ENCODE measurements at places on chromosomes 7 and 10. TPM values are rescaled to one million over a fixed set of nuclear protein-coding genes. Genes with fewer than 3 reads are reported as not detected.

GRCh38 chr10:102795453-102796406, 41.5 kb downstream of the CYP17A1 start:
- DNase-seq = no peak

GRCh38 chr7:80302078-80302477, 167.4 kb downstream of the GNAI1 start:
- no peak for DNase-seq

- DNase-seq = no peak
Observed at GRCh38 chr7:15439853-15440252, 122.0 kb downstream of the AGMO start.

GRCh38 chr7:67589183-67589582, 592.5 kb downstream of the TYW1 start:
- no peak for DNase-seq

DNA sequence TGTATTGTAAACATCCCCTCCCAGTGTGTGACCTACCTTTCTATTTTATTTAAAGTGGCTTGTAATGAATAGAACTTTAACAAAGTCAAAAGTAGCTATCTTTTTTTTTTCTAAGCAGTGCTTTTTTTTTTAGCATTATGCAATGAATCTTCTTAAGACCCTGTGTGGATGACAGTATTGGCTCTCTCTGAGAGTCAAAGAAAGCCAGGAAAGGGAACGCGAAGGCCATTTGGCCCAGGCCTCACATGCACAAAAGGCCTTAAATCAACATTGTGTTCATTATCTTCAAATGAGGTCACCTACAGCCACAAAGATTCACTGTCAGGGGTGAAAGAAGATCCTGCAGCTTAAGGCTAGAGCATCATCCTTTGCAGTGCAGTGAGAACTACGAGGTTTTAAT, 721.5 kb downstream of the GRID1 start:
- no peak for DNase-seq

- DNase-seq = no peak
Observed at GRCh38 chr10:26857991-26858706, 2.6 kb downstream of the ABI1 start.

DNA sequence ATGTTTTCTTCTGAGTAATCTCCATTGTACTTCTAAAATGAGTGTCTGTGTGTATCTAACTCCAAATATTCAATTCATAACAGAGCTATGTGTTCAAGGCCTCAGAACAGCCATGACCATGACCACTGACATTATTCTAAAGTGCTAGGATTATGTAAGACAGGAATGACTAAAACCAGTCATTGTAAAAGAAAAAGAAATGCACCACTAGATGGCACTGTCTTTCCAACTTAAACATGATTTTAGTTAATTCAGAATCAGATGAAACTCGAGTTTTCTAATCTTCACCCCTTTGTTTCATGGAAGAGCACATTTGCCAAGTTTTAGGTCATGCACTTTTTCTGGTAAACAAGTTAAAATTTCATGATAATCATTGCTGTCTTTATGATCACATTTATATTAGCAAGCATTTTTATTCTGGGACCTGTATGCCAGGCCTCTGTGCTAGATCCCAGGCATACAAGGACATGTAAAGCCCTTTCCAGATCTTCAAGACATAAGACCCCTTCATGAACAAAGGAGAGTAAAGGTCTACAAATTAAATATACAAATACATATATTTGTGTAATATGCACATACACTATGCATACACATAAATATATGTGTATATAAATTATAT, 26.1 kb upstream of the RSU1 start:
- no peak for DNase-seq

DNA sequence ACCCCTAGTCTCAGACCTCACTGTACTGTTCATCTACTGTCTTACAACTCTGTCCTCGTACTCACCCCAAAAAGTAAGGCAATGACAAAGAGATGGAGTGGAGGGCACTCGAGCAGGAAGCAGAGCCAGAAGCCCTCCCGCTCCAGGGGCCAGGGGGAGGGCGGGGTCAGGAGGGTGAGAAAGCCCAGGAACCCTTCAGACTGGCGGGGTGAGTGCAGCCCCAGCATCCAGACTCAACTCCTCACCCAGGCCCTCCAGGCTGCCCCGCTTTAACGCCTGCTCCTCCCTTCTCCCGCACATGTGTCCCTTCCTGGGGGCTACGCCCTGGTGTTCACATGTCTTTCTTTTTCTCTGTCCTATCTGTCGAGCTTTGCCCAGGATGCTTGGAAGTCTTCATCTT, 66.1 kb downstream of the CALML3 start:
- no peak for DNase-seq

DNA sequence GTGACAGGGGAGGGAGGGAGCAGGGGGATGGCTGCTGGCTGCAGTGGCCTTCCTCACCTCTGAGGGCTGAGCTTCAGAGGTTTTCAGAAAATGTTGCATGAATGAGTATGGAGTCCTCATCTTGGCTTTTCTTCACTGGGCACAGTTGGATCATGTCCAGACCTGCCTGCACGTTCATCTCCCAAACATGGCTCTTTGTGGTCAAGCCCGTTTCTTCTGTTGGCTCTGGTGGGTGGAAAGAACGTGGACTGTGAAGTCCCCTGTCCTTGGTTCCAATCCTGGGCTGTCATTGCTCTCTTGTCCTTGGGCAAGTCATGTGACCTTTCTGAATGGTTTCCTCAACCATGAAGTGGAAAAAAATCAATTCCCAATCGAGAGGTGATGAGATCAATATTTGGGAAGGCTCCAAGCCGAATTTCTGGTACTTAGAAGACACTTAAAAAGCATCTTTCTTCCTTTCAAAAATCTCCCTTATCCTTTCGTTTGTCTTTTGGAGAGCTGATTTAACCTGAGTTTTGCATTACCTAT, 34.5 kb downstream of the TSPAN14 start:
- DNase-seq = no peak

DNA sequence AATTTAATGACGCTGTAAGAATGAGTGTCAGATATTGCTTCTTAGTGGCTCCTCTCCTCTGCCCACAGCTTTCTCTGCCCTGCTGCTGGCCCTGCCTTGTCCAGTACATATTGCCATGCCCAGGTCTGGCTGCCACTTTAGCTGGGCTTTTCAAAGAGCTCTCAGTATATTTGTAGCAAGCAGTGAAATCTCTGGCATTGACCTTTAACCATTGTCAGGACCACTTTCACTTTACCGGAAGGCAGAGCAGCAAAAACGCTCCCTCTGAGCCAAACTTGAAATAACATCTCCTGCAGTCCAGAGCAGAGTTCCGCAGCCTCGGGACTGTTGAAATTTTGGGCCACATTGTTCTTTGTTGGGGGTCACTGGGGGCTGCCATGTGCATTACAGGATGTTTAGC, 13.8 kb downstream of the PDSS1 start:
- no peak for DNase-seq

DNA sequence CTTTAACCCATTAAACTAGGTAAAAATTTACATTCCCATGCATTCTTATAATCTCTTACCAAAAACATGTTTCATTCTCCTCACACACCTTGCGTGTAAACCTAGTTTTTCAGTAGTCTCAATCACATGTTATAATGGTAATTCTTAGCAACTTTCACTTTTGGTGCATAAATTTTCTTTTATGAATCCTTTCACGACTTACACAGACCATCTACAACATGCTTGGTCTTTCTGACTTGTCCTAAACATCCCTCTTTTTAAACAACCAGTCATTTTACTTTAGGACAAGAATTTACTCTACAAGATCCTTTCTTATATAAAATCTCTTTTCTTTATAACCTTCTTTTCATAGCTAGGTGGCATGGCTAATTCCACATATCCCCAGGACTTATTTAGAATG, 25.8 kb downstream of the FBXL13 start:
- DNase-seq = no peak

DNA sequence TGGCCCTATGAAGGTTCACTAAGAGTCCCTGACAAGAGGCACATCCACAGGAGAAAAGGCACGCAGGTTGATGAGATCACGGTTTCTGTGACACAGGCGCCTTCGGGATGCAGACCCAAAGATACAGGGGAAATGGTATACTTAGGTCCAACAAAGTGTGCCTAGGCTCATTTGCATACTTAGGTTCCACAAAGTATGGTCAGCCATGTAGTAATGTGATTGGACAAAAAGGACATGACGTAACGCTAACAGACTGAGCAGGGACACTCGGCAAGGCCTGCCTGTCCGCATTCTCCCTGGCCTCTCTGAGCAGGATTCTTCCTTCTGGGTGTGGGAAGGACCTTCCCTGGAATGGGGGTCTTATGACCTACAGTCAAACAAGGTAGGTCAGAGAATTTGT, 190.6 kb downstream of the CELF2 start:
- DNase-seq = no peak

DNA sequence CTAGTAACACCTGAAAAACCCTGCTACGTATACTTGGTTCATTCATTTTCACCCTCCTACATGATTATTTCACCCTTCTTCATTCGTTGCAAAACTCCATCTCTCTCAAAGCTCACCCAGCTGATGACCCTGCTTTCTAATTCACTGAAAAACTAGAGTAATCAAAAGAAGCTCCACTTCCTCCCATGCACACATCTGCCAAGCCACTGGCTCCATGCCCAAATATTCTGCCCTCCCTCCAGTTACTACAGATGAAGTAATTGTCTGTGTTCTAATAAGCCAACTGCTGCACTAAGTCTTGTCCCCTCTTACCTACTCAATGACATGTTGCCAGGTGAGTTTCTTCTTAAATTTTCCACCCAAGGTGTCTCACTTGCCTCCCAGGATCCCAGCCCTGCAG, 96.9 kb upstream of the CCDC71L start:
- DNase-seq = no peak

DNA sequence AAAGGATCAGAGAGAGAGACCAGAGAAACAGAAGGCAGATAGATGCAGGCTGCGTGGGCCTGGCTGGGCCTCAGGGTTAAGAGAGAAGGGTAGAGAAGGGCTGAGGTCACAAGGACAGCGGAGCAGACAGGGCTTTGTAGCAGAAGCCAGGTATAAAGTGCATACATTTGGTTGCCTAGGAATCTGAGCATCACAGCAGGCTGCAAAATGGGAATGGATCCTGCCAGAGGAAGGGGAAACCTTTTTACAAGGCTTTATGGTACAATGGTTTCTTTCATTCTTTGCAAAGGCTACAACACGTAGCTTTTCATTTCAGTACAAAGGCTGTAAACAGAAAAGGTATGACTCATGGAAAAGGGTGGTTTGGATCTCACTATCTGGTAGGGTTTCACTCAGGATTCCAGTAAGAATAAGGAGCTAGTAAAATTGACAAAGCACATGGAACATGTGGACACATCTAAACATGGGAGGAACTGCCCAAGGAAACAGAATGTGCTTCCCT, 275.1 kb downstream of the DOCK4 start:
- DNase-seq = no peak

GRCh38 chr7:146713934-146714333, 597.3 kb downstream of the CNTNAP2 start:
- DNase-seq = no peak

DNA sequence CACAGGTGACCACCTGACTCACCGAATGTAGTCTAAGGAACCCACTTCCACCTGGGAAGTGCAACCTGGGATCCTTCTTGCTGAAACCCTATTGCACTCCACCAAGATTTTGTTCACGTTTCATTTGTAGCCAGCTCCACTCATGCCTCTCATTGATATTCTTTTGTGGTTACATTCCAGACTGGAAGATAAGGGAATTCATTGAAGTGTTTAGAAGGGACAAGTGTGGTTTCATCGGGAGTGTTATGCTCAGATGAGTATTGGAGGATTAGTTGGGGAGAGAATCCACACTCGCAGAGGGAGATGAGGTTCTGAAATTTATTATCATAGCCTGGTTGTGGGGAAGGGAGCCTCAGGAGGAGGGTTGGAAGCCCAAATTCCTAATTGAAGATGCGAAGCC, 320.4 kb downstream of the KCNMA1 start:
- no peak for DNase-seq

GRCh38 chr7:133858311-133858710, 268.8 kb upstream of the LRGUK start:
- no peak for DNase-seq

DNA sequence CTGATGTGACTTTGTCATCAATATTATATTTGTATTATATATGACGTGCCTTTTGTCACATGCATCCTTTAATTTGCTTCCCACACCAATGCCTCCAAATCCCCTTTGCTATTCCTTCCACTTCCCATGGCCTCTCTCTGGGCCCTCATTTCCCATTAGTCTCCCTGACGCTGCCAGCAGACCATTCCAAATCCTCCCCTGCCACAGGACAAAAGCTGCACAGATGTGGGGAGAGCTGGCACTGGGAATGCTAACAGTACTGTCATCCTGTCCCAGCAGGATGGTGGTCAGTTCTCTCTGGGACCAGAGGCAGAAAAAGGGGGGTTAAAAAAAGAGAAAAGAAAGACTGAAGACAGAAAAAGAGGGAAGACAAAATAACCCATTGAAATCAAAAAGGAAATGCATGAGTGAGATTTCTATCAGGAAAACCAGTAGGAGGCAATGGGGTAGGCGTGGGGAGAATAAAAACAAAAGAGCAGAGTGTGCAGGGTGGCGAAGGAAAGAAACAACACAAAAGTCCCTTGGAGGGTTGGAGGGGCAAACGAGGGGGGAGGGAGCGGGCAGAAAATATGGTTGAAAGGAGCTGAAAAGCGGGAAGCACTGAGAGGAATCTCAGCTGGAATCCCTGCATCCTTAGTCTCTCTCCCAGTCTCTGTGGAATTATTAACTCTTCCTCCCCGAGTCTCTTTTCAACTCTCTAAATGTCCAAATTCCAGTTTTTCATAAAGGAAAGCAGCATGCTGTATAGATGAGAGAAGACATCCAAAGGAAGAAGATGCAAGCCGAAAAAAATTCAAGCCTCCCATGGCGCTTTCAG, 59.2 kb upstream of the PTN start:
- no peak for DNase-seq

DNA sequence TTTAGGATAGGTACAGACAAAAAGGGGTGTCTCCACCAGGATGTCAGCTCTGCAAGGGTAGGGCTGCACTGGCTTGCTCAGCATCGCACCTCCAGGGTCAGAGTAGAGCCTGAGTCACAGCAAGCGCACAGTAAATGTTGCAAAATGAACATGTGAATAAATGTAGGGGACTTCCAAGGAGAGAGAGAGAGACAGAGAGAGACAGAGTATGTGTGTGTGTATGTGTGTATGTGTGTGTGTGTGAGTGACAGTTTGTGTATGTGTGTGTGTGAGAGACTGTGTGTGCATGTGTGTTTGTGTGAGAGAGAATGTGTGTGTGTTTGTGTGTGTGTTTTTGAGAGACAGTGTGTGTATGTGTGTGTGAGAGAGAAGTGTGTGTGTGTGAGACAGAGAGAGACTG, 163.3 kb downstream of the RPS24 start:
- no peak for DNase-seq

GRCh38 chr7:91826377-91826776, 54.1 kb downstream of the MTERF1 start:
- DNase-seq = no peak

- DNase-seq = no peak
Observed at GRCh38 chr10:70125918-70126552, 6.6 kb downstream of the AIFM2 start.

HACD1 gene
- 13.1 TPM for total RNA-seq

CXCL12 gene
- total RNA-seq = 164 TPM

CALCR gene
- total RNA-seq = 0.66 TPM

RPEL1 gene
- total RNA-seq = not detected

PRPF18 gene
- 48.6 TPM for total RNA-seq

RBP4 gene
- 63.5 TPM for total RNA-seq

ACSL5 gene
- total RNA-seq = 13.3 TPM

RBM28 gene
- total RNA-seq = 35.7 TPM

NPS gene
- total RNA-seq = not detected

GJD4 gene
- not detected for total RNA-seq

SHH gene
- total RNA-seq = not detected

IFIT1 gene
- total RNA-seq = 10.2 TPM

FANK1 gene
- total RNA-seq = 13.8 TPM

CALML3 gene
- total RNA-seq = not detected

GPR15LG gene
- total RNA-seq = not detected

CPA2 gene
- total RNA-seq = not detected

HOXA10 gene
- total RNA-seq = 2.3 TPM

Measured in breast epithelium (tissue), 4 donors.